Ovary (tissue), 10 donors: ENCODE measurements at places on chromosomes 4 and X. TPM values are rescaled to one million over a fixed set of nuclear protein-coding genes. Genes with fewer than 3 reads are reported as not detected.

The HMX1 gene
- total RNA-seq = not detected

The SUPT20HL2 gene
- 0.30 TPM for total RNA-seq

- H3K36me3 ChIP-seq = no peaks in the 10 kb centered on the region
- no peaks in the 10 kb centered on the region for H3K27me3 ChIP-seq
- no peak for DNase-seq
Measured at GRCh38 chrX:154661170-154661569, 7.8 kb upstream of the CTAG2 start.

DNA sequence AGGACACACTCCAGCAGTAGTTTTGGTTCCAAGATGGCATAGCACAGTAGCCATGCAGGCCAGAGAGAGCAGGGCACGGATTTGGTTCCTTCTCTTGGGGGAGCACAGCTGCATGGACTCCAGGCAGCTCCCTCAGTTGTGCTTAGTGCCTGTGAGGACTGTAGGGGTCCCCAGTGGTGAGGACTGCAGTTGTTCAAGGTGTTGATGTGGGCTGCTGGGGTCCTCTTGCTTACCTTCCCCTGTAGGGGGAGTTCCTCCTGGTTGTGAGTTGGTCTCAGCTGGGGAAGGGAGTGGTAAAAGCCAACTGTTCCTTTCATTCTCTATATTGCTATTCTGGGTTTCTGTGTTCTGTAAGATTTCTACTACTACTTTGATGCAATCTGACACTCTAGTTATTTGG, 606.5 kb downstream of the MAGEB5 start:
- H3K4me1 ChIP-seq = no peaks in the 10 kb centered on the region
- no peaks in the 10 kb centered on the region for H3K27me3 ChIP-seq
- no peak overlapping the region for H3K4me3 ChIP-seq
- H3K36me3 ChIP-seq = no peaks in the 10 kb centered on the region
- no peak for DNase-seq

DNA sequence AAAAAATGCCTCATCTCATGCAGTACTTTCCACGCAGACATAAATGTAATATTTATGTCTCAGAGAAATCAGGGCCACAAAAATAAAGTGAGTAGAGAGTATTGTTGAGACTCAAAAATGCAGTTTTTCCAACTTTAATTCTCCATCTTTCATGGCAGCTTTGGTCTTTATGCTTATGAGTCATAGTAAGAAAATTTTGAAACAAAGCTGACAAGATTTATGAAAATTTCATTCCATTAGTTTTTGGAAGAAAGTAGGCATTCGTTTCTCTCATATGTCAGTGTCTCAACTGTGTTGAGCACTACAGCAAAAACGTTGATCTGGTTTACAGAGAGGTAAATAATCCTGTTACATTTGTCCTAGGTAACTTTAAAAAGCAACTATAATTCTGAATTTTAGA, 656.8 kb downstream of the IQCM start:
- no peaks in the 10 kb centered on the region for H3K27me3 ChIP-seq
- H3K4me3 ChIP-seq = no peak overlapping the region
- no peaks in the 10 kb centered on the region for H3K4me1 ChIP-seq
- DNase-seq = no peak

GRCh38 chr4:104630272-104630671, 135.6 kb upstream of the CXXC4 start:
- H3K27me3 ChIP-seq = no peaks in the 10 kb centered on the region
- no peaks in the 10 kb centered on the region for H3K36me3 ChIP-seq
- DNase-seq = no peak

DNA sequence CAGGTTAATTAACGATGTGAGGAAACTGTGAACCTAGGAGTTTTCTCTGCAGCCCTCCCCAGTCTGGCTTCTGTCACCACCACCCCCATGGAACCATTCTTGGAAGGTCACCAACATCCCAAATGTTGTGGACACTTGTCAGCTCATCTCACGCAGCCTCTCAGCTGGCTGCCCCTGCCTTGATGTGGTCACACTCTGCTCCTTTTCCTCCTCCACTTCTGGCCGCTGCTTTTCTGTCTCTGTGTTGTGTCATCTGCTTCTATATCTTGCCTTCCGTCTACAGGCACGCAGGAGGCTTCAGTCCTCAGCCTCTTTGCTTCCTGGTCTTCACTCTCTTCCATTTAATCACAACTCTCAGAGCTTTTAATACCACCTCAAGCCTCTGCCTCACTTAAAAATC, 371.5 kb upstream of the SLIT2 start:
- H3K27me3 ChIP-seq = no peaks in the 10 kb centered on the region
- no peak overlapping the region for H3K27ac ChIP-seq
- H3K4me1 ChIP-seq = no peaks in the 10 kb centered on the region
- no peak for DNase-seq

The DIPK2B gene
- total RNA-seq = 6.6 TPM

DNA sequence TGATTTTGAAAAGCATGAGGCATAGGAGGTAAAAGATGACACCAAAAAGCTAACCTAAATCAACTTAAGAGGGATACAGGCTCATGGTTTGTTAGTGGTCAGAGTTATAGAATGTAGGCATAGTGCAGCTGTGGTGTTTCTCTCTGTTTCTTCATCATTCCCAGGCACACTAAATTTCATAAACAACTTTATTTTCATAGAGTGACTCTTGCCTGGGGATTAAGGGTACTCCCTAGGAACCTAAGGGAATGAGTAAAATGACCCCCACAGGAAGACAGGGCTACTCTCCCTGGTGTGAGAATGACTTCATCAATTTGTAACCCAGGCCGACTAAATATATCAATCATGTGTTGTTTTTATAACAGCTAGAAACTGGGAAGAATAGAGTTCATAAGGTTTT, 11.1 kb downstream of the FABP2 start:
- DNase-seq = no peak
- no peak overlapping the region for H3K27ac ChIP-seq
- H3K27me3 ChIP-seq = no peaks in the 10 kb centered on the region
- no peak overlapping the region for H3K4me3 ChIP-seq
- H3K36me3 ChIP-seq = no peaks in the 10 kb centered on the region

GRCh38 chr4:9384126-9384525, 21.2 kb downstream of the USP17L30 start:
- H3K4me1 ChIP-seq = no peaks in the 10 kb centered on the region
- no peak overlapping the region for H3K4me3 ChIP-seq
- no peak overlapping the region for H3K27ac ChIP-seq
- DNase-seq = no peak

DNA sequence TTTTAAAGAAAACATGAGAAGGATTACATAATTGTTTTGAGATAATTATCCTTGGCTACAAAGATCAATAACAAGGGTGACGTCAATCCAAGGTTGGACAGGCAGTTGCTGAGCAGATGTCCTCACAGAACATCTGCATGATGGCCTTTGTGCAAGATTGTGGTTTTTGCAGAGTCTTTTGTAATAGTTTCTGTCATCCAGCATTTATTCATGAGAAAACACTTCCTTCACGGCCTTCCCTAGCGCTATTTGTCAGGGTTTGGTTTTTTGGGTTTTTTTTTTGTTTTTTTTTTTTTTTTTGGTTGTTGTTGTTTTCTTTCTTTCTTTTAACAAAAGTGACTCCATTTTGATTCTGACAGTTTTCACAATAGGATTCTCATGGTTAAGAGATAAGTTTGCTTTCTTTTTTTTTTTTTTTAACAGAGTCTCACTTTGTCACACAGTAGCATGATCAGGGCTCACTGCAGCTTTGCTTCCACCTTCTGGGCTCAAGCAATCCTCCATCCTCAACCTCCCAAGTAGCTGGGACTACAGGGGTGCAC, 31.5 kb upstream of the ELF2 start:
- H3K27me3 ChIP-seq = no peaks in the 10 kb centered on the region
- no peaks in the 10 kb centered on the region for H3K4me1 ChIP-seq
- H3K36me3 ChIP-seq = no peaks in the 10 kb centered on the region
- no peak for DNase-seq
- H3K27ac ChIP-seq = no peak overlapping the region

- no peak for DNase-seq
- no peak overlapping the region for H3K27ac ChIP-seq
- H3K4me1 ChIP-seq = no peaks in the 10 kb centered on the region
- no peaks in the 10 kb centered on the region for H3K36me3 ChIP-seq
- no peaks in the 10 kb centered on the region for H3K27me3 ChIP-seq
- no peak overlapping the region for H3K4me3 ChIP-seq
Measured at GRCh38 chr4:89363786-89364185, 56.2 kb upstream of the GPRIN3 start.

The KCNIP4 gene
- total RNA-seq = 0.11 TPM

The ARHGEF38 gene
- total RNA-seq = 0.30 TPM

GRCh38 chr4:25345744-25346143, 31.3 kb upstream of the ANAPC4 start:
- no peak for DNase-seq
- H3K4me1 ChIP-seq = no peaks in the 10 kb centered on the region
- H3K4me3 ChIP-seq = no peak overlapping the region
- H3K27me3 ChIP-seq = no peaks in the 10 kb centered on the region
- H3K36me3 ChIP-seq = no peaks in the 10 kb centered on the region

- H3K36me3 ChIP-seq = no peaks in the 10 kb centered on the region
- H3K27me3 ChIP-seq = no peaks in the 10 kb centered on the region
- H3K27ac ChIP-seq = no peak overlapping the region
- DNase-seq = no peak
- H3K4me1 ChIP-seq = peaks cover 4% of the 10 kb centered on the region
Measured at GRCh38 chr4:2878346-2878745, 34.7 kb downstream of the ADD1 start.

DNA sequence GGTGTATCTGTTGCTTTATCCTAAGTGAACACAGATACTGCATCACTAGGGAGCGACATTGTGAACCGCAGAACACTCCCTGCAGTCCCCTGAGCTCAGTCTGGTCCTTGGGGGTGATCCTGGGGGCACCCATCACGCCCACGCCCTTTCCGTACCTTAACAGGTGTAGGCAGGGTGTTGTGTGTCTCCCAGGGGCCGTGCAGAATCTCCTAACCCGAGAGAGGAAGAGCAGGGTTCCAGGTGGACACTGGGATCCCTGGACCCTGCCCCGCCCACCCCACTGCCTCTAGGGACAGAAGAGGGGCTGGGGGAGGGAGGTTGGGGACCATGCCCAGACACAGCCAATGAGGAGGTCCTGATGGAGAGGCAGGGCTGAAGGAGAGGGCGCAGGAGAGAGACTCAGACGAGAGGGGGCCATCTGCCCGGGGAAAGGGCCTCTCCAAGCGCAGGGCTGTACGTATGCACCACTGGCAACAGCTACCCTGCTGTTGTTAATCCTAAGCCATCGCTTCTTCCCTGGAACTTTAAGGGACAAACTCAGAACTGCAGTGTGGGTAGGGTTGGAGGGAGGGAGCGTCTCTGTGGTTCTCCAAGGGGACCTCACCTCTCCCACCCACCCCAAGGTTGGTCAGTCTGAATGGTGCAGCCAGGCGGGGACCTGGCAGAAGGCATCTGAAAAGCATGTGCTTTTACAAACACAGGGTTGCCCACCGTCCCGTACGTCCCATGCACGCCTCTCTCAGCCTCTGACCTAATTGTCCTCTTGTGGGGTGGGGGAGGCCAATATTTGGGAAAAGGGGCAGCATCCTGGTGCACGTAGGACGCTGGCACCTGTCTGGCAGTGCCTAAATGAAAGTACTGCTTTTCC, 2.5 kb downstream of the P2RY8 start:
- H3K27ac ChIP-seq = no peak overlapping the region
- no peak for DNase-seq
- H3K4me3 ChIP-seq = no peak overlapping the region
- H3K36me3 ChIP-seq = no peaks in the 10 kb centered on the region
- H3K27me3 ChIP-seq = no peaks in the 10 kb centered on the region
